Hematopoietic multipotent progenitor cell (in vitro differentiated cells): ENCODE measurements at places on chromosomes 6 and 20. TPM values are rescaled to one million over a fixed set of nuclear protein-coding genes. Genes with fewer than 3 reads are reported as not detected.

Gene RPN2
- 300 TPM for total RNA-seq

Gene SEL1L2
- not detected for total RNA-seq

Gene KIAA1755
- total RNA-seq = not detected

Gene RAET1E
- under 0.01 TPM for total RNA-seq

Gene TBC1D32
- 7.5 TPM for total RNA-seq
